ENCODE measurements at places on chromosomes 16 and 17.
A peak's percentile ranks its signal among the peaks of the same experiment; 100 is the strongest.

DNA sequence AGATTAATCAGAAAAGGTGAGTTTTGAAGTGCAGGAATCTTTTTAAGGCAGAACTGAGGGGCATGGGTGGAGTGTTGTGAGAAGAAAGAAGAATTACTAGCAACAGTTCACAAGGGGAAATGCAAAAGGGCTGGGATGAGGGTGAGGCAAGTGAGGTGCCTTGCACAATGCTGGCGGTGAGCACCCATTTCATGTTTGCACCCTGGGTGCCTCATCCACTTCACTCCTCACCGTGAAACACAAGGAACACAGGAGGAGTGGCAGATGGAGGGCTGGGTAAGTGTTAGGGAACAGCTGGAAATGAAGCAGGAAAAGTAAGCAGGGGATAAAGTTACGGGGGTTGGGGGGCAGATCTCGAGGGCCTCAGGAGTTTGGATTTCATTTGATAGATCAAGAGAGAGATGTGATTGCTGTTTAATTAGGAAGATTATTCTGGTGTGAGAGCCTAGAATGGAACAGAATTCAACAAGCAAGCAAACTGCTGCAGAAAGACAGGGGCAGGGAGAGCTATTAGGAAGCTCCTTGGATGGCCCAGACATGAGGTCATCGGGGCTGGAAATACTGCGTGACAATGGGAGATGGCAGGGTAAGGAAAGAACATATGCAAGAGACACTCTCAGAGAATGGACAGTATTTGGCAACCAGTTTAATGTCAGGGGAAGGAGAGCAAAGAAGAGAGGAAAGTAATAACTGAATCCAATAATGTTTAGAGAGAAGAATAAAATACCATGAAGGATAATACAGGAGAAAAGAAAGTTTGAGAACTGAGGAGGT is 8.3 kb upstream of the HEATR6 start:
- no peak for DNase-seq

DNA sequence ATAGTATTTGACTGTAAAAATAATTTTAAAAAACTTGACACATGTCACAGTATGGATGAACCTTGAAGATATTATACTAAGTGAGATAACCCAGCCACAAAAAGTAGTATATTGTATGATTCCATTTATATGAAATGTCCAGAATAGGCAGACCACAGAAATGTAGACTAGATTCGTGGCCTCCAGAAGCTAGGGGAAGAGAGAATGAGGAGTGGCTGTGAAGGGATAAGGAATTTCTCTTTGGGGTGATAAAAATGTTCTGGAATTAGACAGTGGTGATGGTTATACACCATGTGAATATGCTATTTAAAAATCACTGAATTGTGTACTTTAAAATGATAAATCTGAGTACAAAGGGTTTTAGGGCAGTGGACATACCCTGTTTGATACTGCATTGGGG is 253.1 kb upstream of the DYNLRB2 start:
- DNase-seq, result no peak

- no peak for DNase-seq
These were observed 84.8 kb upstream of the HNF1B start for GRCh38 chr17:37829592-37830123.

- DNase-seq, result no peak
These were observed 50.6 kb downstream of the MARCHF10 start for GRCh38 chr17:62757500-62757951.

DNA sequence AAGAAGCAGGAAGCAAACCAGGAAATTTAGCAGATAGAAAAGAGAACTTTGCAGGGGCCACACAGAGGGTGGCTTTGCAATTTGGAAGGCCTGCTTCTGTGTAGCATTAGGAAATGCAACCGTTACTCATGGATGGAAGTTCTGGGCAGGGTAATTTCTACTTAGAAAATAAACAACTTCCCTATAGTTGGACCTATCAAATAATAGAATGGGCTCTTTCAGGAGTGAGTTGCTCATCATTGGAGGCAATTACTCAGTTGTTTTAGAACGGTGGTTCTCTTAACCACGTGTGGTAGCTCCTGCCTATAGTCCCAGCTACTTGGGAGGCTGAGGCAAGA is 25.8 kb upstream of the HS3ST2 start:
- DNase-seq, result peak; percentile 66

DNA sequence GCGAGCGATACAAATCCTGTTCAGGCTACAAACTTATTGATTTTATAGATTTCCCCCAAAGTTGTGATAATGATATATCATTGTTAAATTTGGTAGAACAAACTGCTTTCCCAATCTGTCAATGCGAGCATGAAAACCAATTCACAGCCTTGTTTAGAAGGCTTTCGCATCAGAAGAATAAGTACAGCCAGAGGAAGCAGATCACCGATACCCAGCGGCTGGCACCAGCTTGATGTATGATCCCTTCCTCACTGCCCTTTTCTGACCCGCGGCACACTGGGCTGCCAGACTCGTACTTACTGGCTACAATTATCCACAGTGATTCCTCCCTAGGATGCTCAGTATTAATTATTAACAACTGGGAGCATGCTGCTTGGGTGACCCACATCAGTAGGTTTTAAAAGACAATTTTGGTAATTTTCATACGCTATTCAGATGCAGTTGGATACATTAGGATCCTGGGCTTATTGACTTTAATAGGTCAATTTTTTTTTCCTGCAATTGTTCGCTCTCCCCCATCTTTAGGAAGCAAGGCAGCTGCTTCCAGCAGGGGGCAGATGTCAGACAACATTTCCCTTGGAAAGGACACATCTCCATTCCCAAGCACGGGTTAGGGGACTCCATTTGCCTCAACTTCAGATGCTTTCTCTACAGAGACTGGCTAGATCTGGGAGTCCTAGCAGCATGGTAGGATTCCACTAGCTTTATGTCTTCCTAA is 582.7 kb upstream of the PSMD7 start:
- no peak for DNase-seq

DNA sequence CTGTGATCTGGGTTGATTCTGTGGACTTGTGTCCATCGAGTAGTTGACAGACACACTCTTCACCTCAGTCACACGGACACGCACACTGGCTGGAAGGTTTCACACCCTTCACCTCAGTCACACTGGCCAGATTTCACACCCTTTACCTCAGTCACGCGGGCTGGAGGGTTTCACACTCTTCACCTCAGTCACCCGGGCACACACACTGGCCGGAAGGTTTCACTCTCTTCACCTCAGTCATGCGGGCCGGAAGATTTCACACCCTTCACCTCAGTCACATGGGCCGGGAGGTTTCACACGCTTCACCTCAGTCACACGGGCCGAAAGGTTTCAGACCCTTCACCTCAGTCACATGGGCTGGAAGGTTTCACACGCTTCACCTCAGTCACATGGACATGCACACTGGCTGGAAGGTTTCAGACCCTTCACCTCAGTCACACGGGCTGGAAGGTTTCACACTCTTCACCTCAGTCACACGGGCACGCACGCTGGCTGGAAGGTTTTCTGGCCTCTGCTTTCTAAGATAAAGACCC is 96.2 kb downstream of the PGS1 start:
- no peak for DNase-seq

DNA sequence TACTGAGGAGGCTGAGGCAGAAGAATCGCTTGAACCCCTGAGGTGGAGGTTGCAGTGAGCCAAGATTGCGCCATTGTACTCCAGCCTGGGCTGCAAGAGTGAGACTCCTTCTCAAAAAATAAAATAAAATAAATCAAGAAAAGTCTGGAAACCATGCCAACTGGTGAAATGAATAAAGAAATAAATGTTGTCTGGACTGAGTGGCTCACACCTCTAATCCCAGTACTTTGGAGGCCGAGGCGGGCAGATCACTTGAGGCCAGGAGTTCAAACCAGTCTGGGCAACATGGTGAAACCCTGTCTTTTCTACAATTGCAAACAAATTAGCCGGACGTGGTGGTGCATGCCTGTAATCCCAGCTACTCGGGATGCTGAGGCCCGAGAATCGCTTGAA is 744 bp upstream of the LRRC37A3 start:
- no peak for DNase-seq

GRCh38 chr16:80440667-80441066 is 100.1 kb upstream of the DYNLRB2 start:
- DNase-seq, result no peak

DNA sequence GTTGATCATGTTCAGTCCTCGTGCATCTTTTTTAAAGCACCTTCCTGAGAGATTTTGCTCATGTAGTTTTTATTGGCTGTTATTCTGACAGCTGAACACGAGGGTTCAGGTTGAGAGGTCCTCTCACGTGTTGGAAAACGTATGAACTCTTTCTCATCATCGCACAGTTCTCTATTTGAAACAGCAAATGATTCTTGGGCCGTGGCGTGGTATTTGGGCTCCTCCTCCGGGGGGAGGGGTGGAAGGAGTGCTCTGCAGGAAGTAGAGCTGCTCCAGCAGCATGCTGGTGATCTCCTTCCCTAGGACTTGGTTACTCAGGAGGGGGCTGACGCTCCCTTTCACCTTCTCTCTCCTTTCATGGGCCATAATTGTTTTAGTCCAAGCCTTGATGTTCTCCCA is 70.4 kb downstream of the KSR1 start:
- DNase-seq, result peak; percentile 41

GRCh38 chr16:31695667-31696066 is 168.0 kb downstream of the AHSP start:
- peak; percentile 76 for DNase-seq

DNA sequence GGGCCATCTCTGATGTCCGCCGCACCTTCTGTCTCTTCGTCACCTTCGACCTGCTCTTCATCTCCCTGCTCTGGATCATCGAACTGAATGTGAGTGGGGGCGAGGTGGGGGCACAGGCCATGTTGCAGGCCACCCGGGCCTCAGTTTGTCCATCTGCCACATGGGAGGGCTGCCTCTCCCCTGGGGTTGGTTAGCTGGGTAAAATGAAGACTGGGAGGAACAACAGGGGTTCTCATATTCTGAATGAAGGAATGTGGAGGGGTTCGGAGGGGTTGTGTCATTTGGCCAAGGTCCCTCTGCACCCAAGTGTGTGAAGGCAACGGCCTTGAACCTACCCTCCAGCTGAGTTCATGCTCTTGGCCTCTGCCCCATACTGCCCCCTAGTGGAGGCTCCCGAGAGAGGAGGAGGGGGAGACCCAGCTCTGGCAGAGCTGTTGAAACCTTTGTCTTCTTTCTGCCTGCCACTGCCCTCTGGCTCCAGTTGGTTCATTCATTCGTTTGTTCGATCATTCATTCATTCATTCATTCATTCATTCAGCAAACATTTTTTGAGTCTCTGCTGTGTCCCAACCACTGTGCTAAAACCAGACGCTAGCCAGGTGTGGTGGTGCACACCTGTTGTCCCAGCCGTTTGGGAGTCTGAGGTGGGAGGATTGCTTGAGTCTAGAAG is 11.4 kb upstream of the TCAP start:
- DNase-seq, result no peak

GRCh38 chr16:22239131-22239805 is 33.2 kb downstream of the EEF2K start:
- DNase-seq, result no peak

- DNase-seq, result no peak
These were observed 10.0 kb upstream of the TNFRSF13B start for GRCh38 chr17:16981928-16982327.

- peak; percentile 49 for DNase-seq
These were observed at the start of gene DUSP3 for GRCh38 chr17:43778337-43779144. DUSP3 (minus strand) TSS chr17:43778977; CDS start chr17:43778924, 53 bp downstream.

DNA sequence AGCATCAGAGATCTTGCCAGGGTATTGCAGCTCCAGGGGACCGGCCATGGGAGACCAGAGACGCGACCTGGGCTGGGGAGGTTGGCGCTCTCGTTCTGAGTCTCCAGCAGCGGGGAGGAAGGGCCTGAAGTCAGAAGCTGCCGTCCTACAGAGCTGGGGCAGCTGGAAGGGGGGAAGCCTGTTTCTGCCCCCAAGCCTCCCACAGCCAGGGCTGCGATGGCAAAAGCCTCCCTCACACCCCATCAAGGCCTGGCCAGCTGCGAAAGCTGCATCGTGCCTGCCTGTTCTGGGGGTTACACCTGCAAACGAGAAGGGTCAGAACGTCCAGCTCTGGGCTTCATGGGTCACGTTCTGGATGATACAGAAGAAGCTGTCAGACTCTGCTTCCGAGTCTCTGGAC is 26.1 kb downstream of the MAPK8IP3 start:
- DNase-seq, result no peak

GRCh38 chr17:28744972-28745785 is 1.4 kb downstream of the TRAF4 start:
- DNase-seq, result no peak

GRCh38 chr16:85157813-85158742 is 45.8 kb upstream of the CIBAR2 start:
- no peak for DNase-seq

DNA sequence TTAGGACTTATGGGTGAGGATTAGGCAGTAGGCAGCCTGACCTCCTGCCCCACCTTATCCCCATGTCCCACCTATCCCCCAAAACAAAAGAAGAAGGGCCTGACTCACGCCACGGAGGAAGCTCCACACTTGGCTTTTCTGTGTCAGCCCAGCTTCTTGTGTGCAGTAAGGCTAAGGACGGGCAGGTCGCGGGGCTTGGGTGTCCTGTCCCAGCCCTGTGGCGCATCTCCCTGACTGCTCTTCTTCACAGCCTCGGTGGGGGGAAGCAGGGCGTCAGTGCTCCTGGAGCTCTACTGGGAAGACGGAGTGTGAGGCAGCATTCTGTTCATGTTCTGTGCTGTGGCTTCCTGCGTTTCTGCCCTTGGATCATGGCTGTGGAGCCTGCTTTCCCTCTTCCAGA is 34.6 kb upstream of the ALDH3A2 start:
- DNase-seq, result no peak

GRCh38 chr16:23081675-23082119 is 67.6 kb downstream of the USP31 start:
- no peak for DNase-seq

GRCh38 chr17:13353590-13353989 is 248.1 kb downstream of the HS3ST3A1 start:
- no peak for DNase-seq

DNA sequence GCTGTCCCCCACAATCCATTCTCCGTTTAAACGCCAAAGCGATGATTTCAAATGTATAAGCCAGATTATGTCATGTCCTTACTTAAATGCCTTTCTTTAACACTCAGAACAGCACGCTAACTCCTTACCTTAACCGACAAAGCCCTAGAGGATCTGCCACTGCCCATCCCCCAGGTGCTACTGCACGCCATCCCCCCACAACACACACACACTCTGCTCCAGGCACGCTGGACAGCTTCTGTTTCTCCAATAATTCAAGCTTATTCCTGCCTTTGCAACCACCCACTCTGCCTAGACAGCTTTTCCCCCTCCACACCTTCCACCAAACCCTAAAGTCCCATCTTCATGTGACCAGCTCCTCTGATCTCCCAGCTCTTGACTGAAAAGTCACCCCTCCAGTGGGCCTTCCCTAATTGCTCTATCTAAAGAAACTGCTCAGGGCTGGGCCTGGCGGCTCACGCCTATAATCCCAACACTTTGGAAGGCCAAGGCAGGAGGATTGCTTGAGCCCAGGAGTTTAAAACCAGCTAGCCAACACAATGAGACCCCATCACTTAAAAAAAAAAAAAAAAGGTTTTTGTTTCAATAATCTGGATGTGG is 38.9 kb upstream of the RPL38 start:
- no peak for DNase-seq

Measured in GF-D8 (cell line).